ENCODE measurements at places on chromosomes 12 and 14. TPM values are rescaled to one million over a fixed set of nuclear protein-coding genes. Genes with fewer than 3 reads are reported as not detected.

The TAS2R7 gene
- not detected for total RNA-seq

The TTC5 gene
- 13.7 TPM for total RNA-seq

The LRRK2 gene
- total RNA-seq, result 0.33 TPM

The RTL1 gene
- not detected for total RNA-seq

The CEP128 gene
- 4.1 TPM for total RNA-seq

The RPL6 gene
- total RNA-seq, result 1,572 TPM

The NCOR2 gene
- total RNA-seq, result 57.0 TPM

The RHEBL1 gene
- total RNA-seq, result 5.4 TPM

The NKX2-1 gene
- not detected for total RNA-seq

The ARMH4 gene
- total RNA-seq, result 0.59 TPM

The MMP17 gene
- total RNA-seq, result 14.0 TPM

The TRIM9 gene
- not detected for total RNA-seq

The EXOC3L4 gene
- total RNA-seq, result not detected

The AP4S1 gene
- 7.2 TPM for total RNA-seq

The GPRC5D gene
- not detected for total RNA-seq

The IL26 gene
- total RNA-seq, result not detected

The NUBPL gene
- total RNA-seq, result 6.6 TPM

The FAM90A1 gene
- not detected for total RNA-seq

The CIDEB gene
- 14.5 TPM for total RNA-seq

The RHOJ gene
- 20.3 TPM for total RNA-seq

The C12orf42 gene
- total RNA-seq, result not detected

The INSM2 gene
- not detected for total RNA-seq

The BHLHE41 gene
- 4.4 TPM for total RNA-seq

The SNRPF gene
- total RNA-seq, result 12.6 TPM

The LAG3 gene
- total RNA-seq, result not detected

The CCDC184 gene
- total RNA-seq, result not detected

The APOF gene
- total RNA-seq, result not detected

The PTPRB gene
- 63.4 TPM for total RNA-seq

The BDKRB1 gene
- not detected for total RNA-seq

The RNASE3 gene
- not detected for total RNA-seq

The CCDC38 gene
- 0.15 TPM for total RNA-seq

The RPGRIP1 gene
- total RNA-seq, result 0.05 TPM

The TMX1 gene
- 49.4 TPM for total RNA-seq

The MDM1 gene
- total RNA-seq, result 6.6 TPM

The CLEC2D gene
- 1.4 TPM for total RNA-seq

The OLR1 gene
- not detected for total RNA-seq

The SSPN gene
- total RNA-seq, result 0.94 TPM

The PARPBP gene
- total RNA-seq, result 17.1 TPM

The FOXM1 gene
- total RNA-seq, result 65.2 TPM

The YY1 gene
- 34.1 TPM for total RNA-seq

The RAD9B gene
- 0.07 TPM for total RNA-seq

The TPPP2 gene
- not detected for total RNA-seq

The TAS2R50 gene
- 0.20 TPM for total RNA-seq

The SPIC gene
- total RNA-seq, result not detected

The IL22 gene
- not detected for total RNA-seq

The JAG2 gene
- 52.0 TPM for total RNA-seq

The KLRC1 gene
- not detected for total RNA-seq

All from mammary microvascular endothelial cell (primary cell).